Activated CD4-positive, alpha-beta memory T cell treated with anti-CD3 and anti-CD28 coated beads, Interleukin-2, amount 10 ng/mL, durations not matched to agents 7 days and 5 days (primary cell): ENCODE measurements at places on chromosomes 5 and 9.

- DNase-seq: no peak
Measured at GRCh38 chr5:137758715-137759306, 4.6 kb upstream of the HNRNPA0 start.

DNA sequence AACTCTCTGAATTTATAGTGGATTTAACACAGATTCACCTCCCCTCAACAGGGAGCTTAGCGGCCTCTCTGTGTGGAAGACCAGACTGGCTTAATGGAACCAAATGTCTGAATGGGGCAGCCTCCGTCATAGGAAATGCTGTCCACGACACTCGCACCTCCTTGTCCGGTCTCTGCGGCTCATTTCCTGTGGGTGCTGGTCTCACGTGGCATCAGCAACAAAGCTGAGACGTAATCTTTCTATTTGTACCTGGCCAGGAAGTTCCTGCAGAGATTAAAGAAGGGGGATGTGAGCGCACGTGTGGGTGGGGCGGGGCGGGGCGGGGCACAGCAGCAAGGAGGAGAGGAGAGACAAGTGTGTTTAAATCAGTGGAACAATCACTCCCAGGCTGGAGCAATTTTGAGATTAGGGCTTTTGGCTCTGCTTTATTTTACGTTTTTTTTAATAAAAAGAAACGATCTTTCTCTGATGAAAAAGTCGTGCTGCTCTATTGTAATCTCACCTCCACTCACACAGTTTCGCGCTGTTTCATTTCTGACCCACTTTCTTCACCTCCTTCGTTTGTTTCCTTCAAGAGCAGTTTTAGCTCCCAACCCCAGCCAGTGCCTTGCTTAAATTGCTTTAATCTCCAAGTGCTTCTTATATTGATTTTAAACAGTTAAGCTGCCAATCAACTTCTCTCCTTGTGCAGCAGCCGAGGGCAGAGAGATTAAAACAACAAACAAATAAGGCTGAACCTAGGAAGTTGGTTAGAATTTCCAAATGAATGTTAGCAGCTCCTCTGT, 132.2 kb upstream of the ASTN2 start:
- DNase-seq: no peak

DNA sequence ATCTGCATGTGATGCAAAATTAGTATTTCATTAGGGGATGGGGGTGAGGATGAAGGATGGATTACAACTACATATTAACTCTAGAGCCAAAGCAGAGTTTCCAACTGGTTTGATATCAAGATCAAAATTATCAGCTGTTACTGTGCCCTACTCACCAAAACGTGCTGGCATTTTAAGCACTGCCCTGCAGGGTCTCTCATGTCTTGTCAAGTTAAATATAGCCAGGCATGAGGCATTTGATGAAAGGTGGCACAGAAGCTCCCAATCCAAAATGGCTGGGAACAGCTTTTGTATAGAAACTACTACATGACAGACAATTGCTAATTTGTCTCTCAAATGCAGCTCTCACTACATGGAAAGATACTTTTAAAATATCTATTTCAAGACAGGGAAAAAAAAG, 27.1 kb upstream of the CAAP1 start:
- no peak for DNase-seq

- DNase-seq: no peak
Measured at GRCh38 chr9:15010581-15010980, 100.4 kb upstream of the FREM1 start.

DNA sequence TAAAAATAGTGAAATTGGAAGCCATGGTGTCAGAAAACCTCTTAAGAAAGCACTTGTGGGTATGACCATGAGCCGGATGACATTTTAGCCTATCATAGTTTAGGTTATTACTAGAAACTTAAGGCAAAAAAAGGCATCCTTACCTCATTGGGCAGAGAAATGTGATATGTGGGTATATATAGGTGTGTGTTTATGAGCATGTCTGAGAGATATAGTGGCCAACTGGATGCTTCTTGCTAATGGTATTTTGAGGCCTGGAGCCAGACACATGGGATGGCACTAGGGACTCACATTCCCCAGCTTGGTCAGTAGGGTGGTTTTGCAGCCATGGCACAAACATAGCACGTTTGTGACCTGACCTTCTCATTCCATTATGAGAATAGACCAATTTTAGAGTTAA, 295.6 kb upstream of the MEF2C start:
- DNase-seq: no peak

- peak; percentile 94 for DNase-seq
Measured at GRCh38 chr9:133133681-133134387, 12.8 kb upstream of the RALGDS start.

DNA sequence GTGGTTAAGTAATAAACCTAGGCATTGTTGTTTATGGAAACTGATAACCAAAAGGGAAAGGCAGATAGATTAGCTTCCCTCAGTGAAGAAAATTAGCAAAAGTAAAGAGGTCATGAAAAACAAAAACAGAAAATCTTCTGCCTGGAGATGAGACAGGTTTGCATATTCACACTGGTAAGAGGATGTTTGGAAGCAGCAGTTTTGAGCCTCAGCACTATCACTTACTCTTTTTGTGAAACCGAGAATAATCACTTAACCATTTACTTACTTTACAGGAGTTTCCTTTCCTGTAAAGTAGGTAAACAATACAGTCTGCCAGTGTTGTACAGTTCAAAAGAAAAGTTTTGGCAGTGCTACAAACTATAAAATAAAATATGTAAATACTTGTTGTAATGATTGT, 35.5 kb upstream of the EMB start:
- no peak for DNase-seq

GRCh38 chr5:32277798-32278197, 34.9 kb downstream of the MTMR12 start:
- DNase-seq: no peak

DNA sequence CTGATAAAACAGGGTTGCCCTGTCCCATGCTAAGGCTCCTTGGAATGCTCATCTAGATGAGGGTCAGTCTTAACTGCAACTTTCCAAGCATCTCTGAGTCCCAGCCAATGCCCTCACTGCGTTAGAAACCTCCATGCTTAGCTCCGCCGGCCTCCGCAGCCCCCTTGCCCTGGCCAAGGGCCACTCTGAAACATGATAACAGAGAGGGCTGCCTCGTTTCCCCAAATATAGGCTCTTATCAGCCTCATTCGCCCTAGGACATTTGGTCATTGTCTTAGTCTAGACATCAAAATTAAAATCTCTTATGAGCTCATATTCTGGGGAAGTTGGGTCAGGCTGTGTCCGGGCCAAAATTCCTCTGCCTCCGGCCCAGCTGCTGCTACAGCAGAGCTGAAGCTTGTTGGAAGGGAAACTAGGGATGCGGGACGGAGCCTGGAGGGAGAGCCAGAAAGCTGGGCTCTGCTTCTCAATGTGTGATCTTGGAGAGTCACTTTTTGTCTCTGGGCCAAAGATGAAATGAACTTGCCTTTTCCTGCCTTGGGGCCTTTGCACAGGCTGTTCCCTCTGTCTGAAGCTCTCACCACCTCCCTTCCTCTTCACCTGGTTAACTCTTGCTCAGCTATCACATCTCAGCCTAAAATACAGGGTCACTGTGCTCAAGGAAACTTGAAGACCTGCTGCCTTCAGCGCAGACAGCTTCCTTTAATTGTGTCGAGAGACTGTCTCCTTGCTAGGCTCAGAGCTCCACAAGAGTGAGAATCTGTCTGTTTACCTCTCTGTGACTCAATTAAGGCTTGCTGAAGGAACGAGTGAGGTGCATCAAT, 191.3 kb downstream of the RGS3 start:
- no peak for DNase-seq

DNA sequence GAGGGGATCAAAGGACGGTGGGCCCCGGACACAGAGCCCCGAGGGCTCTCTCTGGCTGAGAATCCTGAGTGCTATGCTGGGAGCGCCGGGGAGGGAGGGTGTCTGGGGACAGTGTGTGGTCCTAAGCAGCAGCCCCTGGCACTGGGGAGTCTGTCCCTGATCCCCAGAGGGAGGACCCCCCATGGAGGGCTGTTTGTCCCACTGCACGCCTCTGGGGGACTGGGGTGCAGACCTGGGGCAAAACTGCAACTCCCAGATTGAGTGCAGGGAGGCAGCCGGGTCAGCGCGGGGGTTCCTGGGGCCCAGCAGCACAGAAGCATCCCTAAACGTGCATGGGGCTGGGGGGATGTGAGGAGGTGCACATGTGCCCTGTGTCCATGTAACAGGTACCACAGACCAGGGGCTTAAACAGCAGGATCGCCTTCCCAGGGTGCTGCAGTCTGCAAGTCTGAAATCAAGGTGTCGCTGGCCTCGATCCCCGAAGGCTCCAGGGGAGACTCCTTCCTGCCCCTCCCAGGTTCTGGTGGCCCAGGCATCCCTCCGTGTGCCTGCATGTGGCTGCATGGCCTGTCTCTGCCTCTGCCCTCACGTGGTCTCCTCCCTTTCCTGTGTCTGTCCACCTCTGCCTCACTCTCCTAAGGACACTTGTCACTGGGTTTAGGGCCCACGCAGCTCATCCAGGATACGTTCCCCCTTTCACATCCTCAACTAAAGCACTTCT, 35.9 kb upstream of the IRX4 start:
- DNase-seq: no peak

- DNase-seq: no peak
Measured at GRCh38 chr9:129762985-129763926, 10.4 kb upstream of the PTGES start.

DNA sequence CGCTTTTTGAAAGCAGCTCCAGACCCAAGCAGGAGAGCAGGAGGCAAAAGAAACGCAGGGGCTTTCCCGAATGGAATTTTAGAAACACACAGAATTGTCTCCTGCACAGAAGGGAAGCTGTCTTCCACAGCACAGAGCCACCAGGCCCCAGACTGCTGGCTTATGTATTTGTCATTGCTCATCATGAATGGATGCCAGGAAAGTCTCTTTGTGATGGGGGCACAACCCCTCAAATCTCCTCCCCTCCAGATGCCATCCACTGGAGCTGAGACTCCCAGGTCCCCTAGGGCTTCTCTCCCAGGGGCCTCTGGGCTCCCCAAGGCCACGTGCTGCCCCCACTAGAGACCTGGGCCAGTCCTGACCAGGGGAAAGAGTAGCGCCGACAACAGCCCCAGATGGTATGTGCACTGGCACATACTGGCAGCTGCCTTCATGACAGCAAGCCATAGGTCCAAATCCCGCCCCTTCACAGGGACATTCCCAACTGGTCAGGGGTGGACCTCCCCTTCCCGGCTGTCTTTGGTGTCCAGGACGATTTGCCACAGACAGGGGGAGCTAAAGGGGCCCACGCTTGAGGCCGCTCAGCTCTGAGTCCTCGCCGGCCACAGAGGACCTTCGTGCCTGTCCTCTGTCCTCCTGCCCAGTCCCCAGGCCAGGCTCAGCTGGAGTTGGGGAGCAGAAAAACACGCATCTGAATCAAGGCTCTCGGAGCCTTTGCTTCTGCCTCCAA, 127.8 kb downstream of the KCNIP1 start:
- DNase-seq: no peak

- peak; percentile 26 for DNase-seq
Measured at GRCh38 chr5:76269932-76270610, 133.0 kb upstream of the IQGAP2 start.

- DNase-seq: no peak
Measured at GRCh38 chr5:57818397-57818796, 335.8 kb upstream of the ACTBL2 start.

DNA sequence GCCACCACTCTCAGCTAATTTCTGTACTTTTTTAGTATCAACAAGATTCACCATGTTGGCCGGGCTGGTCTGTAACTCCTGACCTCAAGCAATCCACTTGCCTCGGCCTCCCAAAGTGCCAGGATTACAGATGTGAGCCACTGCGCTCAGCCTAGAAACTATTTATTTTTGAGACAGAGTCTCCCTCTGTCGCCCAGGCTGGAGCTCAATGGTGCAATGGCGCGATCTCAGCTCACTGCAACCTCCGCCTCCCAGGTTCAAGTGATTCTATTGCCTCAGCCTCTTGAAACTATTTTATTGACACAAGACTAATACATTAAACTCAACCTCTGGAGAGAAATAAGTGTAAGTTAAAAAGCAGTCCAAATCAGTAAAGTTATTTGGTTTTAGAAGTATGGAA, 34.0 kb downstream of the IL6ST start:
- DNase-seq: no peak

- DNase-seq: peak; percentile 24
Measured at GRCh38 chr5:14144586-14145434, 1.7 kb downstream of the TRIO start.

DNA sequence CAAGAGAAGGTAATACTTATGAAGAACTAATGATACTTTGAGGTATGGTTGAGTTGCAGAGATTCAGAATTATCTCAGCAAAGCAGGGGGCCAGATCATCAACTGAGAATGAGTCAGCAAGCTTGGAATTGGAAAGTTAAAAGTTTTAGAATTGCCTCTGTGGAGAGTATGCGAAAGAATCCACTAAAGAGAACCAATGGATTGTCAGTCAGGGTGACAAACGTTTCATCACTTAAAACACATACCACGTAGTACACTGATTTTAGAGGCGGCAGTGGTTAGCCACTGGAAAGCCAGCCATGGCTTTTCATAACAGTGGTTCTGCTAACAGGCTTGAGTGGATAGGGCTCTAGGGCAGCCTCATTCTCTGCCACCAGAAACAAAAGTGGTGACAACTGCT, 30.7 kb downstream of the AOPEP start:
- DNase-seq: no peak

- DNase-seq: no peak
Measured at GRCh38 chr5:93078082-93079038, 502.7 kb downstream of the NR2F1-AS1 start.

DNA sequence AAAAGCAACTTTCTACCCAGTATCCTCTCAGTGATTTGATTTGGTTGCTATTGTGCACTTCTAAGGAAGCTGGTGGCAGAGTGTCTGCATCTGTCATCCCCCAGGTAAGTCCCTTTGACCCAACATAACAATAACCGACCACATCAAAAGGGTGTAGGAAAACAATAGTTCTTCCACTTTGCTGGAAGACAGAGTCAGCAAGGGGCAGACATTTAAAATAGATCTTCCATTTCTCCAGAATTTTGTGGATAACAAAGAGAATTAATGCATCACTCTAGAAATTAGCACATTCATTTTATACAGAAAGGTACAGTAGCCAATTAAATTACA, 177.5 kb downstream of the EBF1 start:
- no peak for DNase-seq

DNA sequence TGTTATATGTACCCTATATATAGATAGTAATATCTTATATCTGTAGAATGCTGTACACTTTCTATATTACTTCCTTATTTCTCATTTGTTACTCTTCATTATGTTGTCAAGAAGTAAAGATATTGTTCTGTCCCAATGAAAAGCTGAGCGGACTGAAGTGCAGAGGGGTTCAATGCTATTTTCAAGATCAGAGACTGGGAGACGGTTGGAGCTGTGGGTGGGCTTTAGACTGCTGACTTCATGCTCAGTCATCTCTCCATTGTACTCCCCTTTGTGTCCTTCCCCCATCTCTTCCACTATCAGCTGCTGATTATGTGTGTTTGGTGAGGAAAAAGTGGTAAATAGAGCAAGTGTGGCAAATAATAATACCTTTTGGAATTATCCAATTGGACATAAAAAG, 532.3 kb upstream of the ZNF608 start:
- no peak for DNase-seq

DNA sequence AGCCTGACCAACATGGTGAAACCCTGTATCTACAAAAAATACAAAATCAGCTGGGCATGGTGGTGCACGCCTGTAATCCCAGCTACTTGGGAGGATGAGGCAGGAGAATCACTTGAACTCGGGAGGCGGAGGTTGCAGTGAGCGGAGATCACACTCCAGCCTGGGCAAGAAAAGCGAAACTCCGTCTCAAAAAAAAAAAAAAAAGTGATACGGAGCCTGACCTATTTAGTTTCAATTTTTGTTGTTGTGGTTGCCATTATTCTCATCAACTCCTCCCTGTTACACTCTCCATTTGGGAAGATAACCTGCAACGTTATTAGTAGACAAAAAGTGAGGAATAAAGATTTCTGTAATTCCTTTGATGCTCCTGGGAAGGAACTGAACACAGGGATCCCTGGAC, 1.3 kb downstream of the STOM start:
- no peak for DNase-seq
